ENCODE measurements at places on chromosomes 1 and 21.

DNA sequence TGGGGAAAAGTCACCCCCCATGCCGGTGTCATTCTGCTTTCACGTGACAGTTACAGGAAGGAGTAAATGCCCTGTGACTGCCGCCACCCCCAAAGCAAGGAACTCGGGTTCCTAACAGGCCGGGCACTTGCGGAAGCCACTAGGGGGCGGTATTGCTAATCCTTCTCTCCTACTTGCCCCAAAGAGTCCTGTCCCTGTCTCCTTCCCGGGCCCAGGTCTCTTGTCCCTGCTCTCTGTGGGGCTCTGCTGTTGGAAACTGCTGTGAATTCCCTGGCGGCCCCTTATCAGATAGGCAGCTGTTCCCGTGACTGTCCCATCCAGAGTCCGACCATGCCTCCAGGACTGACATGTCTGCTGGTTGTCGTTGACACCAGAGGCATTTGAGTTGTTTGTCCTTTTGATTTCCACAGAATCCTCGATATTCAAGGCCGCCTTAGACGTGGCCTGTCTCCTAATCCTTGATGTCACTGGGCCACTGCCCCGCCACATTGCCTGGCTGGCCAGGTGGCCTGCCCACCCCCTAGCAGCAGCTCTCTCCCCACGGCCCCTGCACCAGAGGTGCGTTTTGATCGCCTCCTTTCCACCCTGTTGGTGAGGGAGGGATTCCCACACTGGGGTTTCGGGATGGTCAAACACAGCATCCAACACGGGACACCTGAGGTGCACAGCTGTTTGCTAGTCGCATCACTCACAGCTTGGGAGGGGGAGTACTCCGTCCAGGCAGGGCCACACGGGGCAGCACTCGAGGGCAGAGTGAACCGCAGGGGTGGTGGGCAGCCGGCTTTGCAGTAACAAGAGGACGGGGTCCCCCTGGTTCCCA lies 37.3 kb downstream of the CHAF1B start:
- DNase-seq: peak; percentile 21

- DNase-seq: peak; percentile 72
Observed at GRCh38 chr1:163561580-163562295, 240.0 kb downstream of the NUF2 start.

DNA sequence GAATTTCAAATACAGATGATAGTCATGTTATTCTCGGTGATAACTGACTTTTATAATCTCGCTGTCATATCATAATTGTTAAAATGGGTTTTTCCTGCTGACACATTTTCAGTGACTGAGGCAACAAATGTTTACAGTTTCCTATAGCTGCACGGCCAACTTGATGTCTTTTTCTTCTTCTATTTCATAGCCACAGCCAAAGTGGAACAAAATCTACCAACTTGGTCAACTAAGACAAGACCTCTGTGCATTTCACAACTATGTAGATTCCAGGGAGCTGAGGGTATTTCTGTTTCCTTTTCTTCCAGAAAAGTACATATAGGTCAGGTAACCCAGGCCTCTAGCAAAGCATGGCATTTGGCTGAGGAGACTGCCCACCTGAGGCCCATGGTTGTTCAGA lies 10.4 kb upstream of the AHCYL1 start:
- DNase-seq: no peak

DNA sequence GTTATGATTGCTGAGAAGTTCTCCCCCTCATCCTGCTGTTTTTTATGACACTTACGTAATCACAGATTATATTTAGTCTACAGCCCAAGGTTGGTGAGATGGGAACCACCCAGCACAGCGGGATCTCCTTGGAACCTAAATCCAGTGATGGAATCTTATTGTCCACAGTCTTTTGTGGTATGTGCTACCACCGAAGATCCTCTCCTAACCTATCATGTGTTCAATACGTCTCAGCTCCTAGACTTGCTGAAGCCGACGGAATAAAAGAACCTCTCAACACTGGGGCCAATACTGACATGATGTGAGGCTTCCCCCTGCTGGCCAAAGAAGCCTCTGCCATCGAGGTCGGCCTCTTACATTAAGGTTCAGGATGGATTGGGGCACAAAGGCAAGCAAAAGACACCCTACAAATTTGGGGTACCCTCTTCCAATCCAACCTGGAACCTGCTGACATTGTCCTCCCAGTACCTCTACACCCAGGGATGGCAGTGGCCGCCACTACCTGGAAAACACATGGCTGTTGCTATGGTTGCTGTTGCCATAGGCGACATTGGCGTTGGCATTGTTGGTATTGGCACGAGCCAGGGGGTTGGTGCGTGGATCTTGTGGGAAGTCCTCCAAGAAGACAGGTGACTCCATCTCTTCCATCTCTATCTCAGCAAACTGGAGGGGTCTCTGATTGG lies 19.4 kb upstream of the KIF21B start:
- DNase-seq: peak; percentile 42

DNA sequence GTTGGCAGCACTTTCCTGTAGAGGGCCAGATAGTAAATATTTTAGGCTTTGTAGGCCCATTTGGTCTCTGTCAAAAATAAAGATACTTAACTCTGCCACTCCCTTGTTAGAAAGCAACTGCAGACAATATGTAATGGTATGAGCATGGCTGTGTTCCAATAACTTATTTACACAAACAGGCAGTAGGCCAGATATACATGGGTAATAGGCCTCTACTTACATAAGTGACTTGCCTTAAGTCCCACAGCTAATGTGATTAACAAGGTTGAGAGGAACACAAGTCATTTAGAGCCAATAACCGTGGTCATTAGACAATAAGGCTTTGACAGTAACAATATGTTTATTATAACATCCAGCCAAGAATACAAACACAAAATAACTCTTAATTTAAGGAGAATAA lies 17.4 kb downstream of the CCT8 start:
- no peak for DNase-seq

- no peak for DNase-seq
Observed at GRCh38 chr1:7119156-7119555, 333.9 kb downstream of the CAMTA1 start.

- DNase-seq: no peak
Observed at GRCh38 chr1:205346956-205347574, 9.7 kb downstream of the KLHDC8A start.

- DNase-seq: no peak
Observed at GRCh38 chr1:101532377-101532776, 295.6 kb downstream of the S1PR1 start.

- DNase-seq: no peak
Observed at GRCh38 chr1:168832661-168833060, 103.7 kb upstream of the DPT start.

GRCh38 chr1:86477256-86477655 lies 8.5 kb downstream of the CLCA1 start:
- no peak for DNase-seq

DNA sequence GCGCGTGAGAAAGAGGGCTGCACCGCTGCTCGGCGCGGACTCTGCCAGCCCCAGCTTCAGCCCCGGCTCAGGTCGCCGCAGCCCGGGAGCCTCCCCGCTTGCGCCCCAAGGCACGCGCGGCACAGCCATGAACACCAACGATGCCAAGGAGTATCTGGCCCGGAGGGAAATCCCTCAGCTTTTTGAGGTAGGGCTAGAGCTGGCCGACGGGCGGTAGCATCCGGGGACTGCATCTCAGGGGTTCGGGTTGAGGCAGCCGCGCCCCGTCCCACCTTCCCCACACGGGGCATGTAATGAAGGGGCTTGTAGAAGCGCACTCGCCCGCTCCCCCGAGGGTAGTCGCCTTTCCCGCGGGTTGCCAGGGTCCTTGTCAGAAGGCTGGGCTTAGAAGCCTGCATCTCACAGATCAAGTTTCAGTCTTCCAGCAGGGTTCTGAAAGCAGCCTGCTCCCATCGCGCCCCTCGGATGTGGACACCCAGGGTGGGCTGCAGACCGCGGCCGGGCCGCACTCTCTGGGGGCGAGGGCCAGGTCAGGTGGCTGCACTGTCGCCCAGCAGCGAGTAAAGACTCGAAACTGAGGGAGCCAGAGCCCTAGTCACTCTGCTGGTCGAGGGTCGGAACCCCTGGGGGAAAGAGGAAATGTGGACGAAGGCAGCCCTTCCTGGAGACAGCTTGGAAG lies 507 bp downstream of the AK5 start:
- no peak for DNase-seq

- peak; percentile 59 for DNase-seq
Observed at GRCh38 chr1:230747127-230747730, at the start of gene CAPN9. Gene CAPN9 (plus strand): TSS chr1:230747388. CDS start chr1:230747497, 109 bp downstream.

DNA sequence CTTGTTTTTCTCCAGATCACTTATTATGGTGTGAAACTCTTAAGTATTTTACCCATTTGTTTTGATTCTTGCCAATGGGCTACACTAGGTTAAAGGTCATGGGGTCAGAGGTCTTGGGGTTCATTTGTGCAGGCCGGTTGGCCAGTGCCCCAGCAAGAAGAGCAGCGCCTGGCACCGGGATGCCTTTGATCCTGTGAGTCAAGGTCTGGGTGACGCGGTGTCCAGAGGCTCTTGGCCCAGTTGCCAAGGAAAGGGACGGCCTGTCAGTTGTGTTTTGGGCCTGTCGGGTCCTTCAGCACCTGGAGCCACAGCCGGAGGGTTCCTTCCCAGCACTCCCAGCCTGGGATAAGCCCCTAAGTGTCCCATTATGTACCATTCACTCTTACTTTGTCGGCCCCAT lies 25.1 kb downstream of the RHBG start:
- DNase-seq: no peak

- DNase-seq: no peak
Observed at GRCh38 chr1:50454911-50455310, 31.7 kb upstream of the DMRTA2 start.

DNA sequence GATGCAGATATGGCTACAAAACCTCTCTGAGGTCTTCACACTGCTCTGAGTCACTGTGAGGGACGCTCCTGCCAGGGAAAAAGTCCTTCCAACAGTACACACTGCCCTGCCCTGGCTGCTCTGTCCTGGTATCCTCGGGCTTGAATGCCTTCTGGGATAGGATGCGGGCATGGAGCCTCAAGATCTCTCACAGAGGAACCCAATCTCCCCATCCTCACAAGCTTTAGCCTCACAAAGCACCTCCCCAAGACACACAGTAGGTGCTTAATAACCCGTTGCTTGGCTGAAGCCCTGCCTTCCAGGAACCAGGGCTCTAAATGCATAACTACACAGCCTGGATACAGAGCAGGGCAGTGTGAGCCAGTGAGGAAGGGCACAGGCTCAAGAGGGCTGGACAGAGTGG lies 9.2 kb downstream of the RAP1GAP start:
- no peak for DNase-seq

DNA sequence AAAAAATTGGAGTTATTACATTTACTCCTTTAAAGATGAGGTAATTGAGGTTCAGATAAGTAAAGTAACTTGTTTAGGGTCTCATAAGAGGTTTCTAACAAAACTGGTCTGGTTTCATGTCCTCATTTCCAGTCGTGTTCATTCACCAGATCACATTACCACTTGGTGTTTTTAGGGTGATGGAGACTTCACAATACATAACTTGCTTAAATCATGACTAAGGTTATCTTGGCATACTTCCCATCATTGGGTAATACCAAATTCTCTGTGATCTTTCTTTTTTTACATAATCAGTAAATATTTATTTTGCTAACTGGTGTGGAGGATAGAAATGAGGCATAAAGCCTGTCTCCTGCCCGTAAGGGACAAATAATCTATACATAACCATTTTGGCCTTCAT lies 31.6 kb upstream of the RPTN start:
- no peak for DNase-seq

- no peak for DNase-seq
Observed at GRCh38 chr1:165877940-165878556, 50.6 kb downstream of the UCK2 start.

- DNase-seq: no peak
Observed at GRCh38 chr1:203048555-203049051, 22.3 kb downstream of the PPFIA4 start.

- no peak for DNase-seq
Observed at GRCh38 chr1:157209514-157209913, 71.3 kb upstream of the ETV3 start.

DNA sequence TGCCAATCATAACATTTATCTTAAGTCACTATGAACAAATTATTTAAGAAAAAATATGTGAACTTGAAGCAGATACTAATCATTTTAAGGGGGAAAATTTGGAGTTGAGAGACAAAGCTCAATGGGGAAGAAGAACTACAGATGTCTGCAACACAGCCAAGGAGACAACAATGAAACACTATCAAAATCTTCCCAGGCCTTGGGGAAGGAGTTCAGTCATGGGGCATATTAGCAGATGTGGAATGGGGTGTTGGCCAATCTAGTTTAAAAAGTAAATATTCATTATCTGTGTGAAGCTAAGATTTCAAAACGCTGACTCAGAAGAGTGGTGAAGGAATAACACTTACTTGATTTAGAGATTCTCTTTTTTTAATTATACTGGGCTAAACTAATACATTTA lies 671.6 kb upstream of the ZP4 start:
- no peak for DNase-seq

GRCh38 chr1:221039616-221040015 lies 160.4 kb downstream of the HLX start:
- no peak for DNase-seq

DNA sequence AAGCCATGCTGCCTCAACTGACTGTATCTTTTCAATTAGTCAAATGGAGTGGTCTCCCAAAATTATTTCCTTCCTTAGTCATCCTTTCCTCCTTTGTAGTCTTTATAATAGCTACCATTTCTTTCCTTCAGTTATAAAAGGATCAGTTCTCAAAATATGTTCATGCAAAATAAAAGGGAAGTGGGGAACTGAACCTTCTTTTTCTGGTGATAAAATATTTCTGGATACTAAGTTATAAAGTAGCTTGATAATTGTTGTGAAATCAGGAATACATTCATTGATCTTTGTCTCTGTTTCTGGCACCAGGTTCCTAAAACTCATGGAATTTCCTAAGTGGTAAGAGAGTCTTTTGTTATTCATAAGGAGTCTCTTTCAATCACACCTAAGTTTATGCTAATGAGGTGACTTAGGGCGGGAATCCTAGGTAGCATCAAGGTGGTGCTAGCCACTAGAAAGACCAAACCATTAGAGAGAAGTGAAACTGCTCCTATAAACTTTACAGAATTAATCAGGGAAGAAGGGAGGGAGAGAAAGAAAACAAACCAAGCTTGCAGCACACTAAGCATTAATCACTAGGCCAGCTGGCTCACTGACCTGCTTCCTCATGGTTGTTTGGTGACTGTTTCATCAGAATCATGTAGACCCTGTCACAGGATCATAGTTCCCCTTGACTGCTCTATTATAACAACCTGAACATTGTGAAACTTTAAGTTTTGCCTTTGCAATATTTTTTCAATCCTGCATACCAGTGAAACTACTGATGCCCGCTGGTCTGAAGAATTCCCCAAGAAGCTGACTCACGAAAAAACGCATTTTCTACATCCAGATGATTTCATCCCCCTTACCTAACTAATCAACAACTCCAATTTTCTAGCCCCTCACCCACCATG lies 161.6 kb upstream of the PTBP2 start:
- DNase-seq: no peak

DNA sequence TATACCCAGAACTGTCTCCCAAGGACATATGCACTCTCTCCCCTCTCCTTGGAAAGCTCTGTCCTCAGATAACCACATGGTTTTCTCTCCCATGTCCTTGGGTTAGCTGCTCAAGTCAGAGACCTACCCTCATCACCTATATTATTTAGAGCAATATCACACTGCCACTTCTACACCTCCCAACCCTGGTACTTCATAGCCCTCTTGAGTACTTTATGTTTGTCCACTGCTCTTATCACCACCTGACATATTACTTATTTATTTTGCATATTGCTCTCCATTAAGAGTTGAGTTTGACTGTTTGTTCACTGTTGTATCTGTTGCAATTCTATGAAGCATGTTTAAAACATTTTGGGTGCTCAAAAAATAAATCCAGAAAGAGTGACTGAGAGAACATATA lies 126.3 kb upstream of the ATP1B1 start:
- no peak for DNase-seq

GRCh38 chr1:26537951-26538352 lies 8.4 kb downstream of the RPS6KA1 start:
- no peak for DNase-seq

- DNase-seq: peak; percentile 99
Observed at GRCh38 chr1:46132529-46133180, at the start of gene PIK3R3. Gene PIK3R3 (minus strand): TSS chr1:46132629. CDS start chr1:46131952, 677 bp downstream.

Data from SHP77 treated with DMSO at 0.1 percent for 48 hours (cell line).